ENCODE measurements at places on chromosomes 2 and 18.

DNA sequence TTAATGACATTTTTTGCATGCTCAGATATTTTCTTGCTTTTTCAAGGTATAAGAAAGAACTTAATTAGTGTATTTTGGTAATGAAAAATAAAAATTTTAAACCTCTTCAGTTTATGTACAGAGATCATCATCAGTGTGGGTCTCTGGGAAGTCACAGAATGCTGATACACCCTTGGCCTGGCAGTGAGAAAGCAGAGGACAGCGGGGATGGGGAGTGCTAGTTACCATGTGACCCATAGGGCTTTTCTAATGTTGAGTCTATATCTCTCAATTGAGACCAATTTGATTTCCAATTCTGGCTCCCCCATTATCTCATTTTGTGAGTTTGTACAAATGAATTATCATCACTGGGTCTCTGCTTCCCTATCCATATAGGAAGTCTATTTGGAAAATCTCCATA, 305.7 kb downstream of the CYRIA start:
- no peak for DNase-seq

- DNase-seq = no peak
Measured at GRCh38 chr2:231519975-231520555, 10.2 kb downstream of the NMUR1 start.

DNA sequence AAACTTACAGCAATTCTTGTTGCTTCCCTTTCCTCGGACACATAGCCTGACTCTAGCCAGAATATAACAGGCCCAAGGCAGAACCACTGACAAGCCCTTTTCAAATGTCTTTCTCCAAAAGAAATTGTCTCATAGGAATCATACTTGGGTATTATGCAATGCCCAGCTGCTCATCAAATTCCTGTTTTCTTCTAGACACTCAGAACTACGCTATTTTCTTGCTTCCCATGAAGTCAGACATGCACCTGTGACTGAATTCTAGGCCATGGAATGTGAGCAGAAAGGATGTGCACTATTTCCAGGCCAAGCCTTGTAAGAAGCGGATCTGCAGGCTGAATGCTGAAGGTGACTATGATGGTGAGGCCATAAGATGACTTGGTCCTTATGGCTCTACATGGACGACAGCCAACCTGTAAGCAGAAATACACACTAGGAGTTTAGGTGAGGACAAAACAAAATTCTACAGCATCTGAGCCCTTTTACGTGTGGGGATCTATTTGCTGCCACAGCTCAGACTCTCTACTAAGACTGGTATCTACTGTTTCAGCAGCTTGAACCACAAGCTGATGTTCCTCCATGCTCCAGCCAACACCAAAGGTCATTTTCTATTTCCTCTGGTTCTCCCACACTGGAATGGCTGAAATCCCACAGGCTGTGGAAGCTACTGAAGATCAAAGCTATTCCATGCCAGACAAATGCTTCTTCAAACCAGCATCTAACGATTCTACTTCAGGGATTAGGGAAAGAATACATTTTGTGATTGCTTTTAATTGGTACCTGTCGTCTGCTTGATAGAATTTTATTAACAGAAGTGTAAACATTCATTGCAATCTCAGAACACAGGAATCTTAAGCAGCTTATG, 378.7 kb downstream of the RBM43 start:
- DNase-seq = no peak

GRCh38 chr2:119681203-119681867, 2.3 kb downstream of the TMEM177 start:
- DNase-seq = no peak

GRCh38 chr2:219272995-219273394, 6.2 kb upstream of the DNAJB2 start:
- no peak for DNase-seq

GRCh38 chr2:180775711-180776110, 204.7 kb upstream of the UBE2E3 start:
- no peak for DNase-seq

DNA sequence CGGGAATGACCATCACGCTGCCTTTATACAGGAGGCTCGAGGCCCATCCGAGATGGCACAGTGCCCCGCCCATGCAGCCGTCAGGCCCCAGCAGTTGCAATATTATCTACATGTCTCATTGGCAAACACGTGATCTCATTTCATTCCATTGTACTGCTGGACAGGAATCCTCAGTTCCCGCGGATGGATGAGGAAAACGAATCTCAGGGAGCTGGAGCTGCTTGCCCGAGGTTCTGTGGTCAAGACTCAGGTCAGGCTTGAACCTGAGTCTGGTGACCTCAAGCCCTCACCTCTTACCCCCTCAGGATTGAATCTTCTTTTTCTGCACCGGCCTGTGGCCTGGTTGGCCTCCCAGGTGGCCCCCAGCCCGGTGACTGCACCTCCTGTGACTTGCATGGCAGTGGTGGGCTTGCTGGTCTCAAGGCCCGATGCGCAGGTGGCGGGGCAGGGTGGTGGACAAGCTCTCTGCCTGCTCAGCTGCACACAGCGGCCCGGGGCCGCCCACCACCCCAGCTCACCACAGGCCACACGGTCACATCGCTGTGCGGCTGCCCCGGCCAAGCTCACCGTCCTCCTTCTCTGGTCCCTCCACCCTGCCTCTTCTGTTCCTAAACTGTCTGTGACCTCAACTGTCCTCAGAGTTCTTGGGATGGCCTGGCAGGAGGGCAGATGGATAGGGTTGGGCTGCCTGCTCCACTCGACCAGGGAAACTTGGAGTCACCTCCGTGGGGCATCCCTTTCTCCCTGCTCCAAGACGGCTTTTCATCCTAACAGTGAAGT, 52.0 kb upstream of the HS6ST1 start:
- DNase-seq = no peak

- no peak for DNase-seq
Measured at GRCh38 chr2:216985658-216986141, 125.8 kb upstream of the TNP1 start.

DNA sequence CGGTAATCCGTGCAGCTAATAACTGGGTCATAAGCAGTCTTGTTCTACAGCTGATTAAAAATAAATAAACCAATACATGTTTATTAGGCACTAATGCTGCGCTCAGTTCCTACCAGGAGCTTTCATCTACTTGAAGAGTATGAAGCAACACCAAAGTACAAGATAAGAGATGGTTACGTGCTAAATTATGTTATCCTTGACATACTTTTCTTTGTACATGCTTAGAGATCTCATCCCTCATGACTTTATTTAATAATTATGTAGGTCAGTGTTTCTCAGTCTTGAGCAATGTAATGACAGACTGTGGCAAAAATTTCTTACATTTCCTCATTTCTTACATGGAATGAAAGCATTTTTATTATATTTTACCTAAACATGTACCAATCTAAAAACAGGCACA, 54.6 kb upstream of the COBLL1 start:
- DNase-seq = no peak

DNA sequence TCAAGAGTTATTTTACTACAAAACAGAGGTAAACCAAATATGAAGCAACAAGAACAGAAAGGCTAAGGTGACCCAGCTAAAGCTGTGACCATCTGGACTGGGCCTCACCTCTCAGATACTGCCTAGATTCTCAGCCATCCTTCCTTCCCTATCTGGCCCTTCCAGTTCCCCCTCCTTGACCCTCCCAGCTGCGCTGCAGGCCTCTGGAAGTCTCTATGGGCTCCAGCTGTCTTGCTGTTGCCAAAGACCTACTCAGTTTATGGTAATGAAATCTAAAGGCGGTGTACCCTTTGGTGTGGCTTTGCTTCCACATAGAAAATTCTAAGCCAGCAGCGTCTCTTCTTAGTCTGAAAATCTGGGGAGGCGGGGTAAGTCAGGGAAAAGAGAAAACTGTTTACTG, 55.7 kb downstream of the ARHGEF33 start:
- DNase-seq = no peak

DNA sequence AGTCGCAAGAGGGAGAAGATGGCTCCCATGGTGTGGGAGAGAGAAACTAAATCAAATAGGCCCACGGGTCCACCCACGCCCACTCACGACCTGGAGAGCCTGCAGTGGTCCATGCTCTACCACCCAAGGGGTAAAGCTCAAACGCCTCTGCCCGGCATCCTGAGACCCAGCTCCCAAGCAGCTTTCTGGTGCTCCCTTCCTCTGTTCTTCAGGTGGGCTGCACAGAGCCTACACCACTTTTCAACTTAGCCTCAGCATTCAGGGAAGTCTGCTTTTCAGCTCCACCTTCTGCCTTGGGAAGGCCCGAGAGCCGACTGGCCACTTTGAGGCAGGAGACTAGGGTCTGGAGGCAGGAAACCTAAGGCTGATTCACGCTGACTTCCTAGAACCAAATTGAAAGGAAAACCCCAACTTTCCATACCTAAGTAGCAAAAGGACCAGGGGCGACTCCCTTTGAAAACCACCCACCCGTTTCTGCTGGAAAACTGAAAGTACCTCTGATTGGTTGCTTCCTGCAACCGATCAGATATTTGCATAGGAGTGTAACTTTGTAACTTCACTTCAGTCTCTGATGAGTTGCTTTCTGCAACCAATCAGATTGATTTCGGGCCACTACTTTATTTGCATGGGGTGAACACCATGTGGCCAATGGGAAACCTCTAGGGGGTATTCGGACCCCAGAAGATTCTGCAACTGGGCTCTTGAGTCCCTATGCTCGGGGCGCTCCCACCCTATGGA, 26.8 kb upstream of the SPATA3 start:
- DNase-seq = no peak

DNA sequence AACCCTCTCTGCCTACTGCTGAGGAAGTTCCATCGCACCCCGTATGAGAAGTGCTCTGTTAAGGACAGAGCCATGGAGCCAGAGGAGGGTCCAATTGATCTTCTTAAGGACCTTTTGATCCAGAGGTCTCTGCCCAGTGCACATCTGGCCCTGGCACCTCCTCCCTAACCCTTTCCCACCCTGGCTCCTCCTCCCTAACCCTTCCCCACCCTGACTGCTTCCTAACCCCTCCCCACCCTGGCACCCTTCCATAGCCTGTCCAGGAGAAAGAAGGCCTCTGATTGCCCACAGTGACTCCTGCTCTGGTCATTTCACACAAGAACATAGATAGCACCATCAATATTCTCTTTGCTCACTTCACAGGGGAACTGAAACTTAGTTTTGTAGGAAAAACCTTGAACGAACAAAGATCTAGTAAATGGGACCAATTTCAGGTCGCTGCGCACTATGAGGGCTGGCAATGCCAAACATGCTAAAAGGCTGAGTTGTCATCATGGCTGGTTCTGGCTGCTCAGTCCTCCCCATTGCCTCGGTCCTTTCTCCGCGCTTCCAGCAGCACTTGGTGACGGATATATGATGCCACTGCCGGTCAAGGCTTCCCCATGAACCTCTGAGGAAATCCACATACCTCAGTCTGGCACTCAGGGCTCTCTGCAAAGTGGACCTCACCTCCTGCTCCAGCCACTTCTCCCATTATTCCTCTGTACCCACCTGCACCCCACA, 49.2 kb downstream of the PKDCC start:
- no peak for DNase-seq

GRCh38 chr2:219386532-219387280, 1.0 kb downstream of the DNPEP start:
- no peak for DNase-seq

- no peak for DNase-seq
Measured at GRCh38 chr2:54999182-54999581, 51.1 kb downstream of the RTN4 start.

- DNase-seq = no peak
Measured at GRCh38 chr2:145910416-145910815, 1390.5 kb upstream of the ZEB2 start.

GRCh38 chr18:9433671-9434121, 41.6 kb upstream of the RALBP1 start:
- no peak for DNase-seq

GRCh38 chr2:230671117-230671516, 41.5 kb upstream of the CAB39 start:
- no peak for DNase-seq

DNA sequence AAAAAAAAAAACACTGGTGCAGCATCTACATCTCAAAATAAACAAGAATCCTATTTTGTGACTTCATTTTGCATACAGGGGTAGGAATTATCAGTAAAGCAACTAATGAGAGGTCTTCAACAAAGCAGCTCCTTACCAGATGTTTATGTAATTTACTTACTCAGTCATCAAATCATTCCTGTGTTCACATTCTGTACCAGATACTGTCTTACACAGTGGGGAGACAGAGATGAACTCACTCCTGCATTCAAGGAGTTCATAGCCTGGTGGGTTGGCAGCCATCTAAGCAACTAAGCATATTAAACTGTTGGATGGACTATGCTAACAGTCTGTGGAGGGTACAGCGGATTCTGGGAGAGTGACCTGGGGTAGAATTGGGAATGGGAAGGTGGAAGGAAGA, 169.0 kb downstream of the OSR1 start:
- DNase-seq = no peak

DNA sequence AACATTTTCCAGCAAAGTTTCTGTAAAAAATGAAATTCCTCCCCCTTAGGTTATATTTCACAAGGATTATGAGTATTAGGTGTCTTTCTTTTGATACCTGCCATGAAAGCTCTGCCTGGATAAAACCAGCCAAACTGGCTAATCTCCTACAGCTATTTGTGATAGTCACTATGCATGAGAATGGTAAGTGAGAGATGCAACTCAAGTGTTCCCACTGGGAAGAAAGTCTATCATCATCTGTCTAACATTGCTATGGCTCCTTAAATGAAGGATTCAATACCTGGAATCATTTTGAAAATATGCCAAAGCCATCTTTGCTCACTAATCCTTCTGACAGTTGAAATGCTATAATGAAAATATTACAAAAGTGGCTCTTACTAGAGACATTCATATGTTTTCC, 339.9 kb upstream of the LRRTM4 start:
- DNase-seq = no peak

DNA sequence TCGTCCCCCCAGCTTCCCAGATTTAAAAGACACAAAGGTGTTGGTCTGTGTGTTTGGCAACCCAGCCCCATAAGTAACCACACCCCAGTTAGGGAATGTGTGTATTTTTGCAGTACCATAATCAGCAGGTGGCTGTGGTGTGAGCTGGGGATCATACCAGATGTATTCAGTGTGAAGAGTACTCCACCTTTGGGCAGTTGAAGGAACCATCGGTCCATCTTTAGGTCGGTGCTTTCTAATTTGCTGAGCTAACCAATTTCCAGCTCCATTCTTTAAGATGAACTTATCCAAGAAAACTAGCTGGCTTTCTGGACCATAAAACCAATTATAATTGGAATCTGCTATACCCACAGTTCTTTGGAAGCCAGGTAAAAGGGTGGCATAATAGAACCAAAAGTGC, 3.2 kb downstream of the DSEL start:
- no peak for DNase-seq

- no peak for DNase-seq
Measured at GRCh38 chr2:181998041-181998835, 12.6 kb downstream of the PPP1R1C start.

DNA sequence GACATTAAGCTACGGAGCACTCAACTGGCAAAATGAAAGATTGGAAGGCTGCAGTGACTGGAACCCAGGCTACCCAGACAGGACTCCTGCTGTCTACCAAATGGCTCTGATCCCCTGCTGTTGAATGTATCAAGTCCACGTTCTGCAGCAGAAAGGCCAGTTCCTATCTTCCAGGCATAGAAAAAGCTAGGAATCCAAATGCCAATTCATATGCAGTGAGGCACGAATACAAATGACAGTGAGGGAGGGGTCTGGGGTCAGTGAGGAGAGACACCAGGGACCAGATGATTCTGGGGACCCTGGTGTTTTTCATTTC, 5.3 kb downstream of the NRP2 start:
- no peak for DNase-seq
